Articular chondrocyte of knee joint (primary cell): ENCODE measurements at places on chromosomes 7 and 10. TPM values are rescaled to one million over a fixed set of nuclear protein-coding genes. Genes with fewer than 3 reads are reported as not detected.

The SP4 gene
- 7.8 and 9.5 TPM in 2 replicates for total RNA-seq

The POM121L12 gene
- total RNA-seq = not detected in 2 replicates

The ZFAND4 gene
- total RNA-seq = 8.8 and 11.1 TPM in 2 replicates

The ERVW-1 gene
- not detected in 2 replicates for total RNA-seq

The ARHGAP22 gene
- total RNA-seq = 41.2 and 61.0 TPM in 2 replicates

The PRF1 gene
- total RNA-seq = not detected in 2 replicates
